Kidney epithelial cell (primary cell): ENCODE measurements at places on chromosomes 11 and 22.

DNA sequence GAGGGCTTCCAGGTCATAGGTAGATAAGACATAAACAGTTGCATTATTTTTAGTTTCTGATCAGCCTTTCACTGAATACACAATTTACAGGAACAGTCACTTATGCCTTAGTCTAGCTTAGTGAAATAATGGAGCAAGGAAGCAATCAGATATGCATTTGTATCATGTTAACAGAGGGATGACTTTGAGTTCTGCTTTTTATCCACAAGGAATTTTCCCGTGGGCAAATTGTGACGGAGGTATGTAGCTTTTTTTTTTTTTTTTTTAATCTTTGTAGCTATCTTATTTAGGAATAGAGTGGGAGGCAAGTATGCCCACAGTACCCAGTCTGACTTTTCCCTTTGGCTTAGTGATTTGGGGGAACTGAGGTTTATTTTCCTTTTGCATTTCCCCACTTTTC lies 3.4 kb upstream of the NLRP10 start:
- DNase-seq = no peak

DNA sequence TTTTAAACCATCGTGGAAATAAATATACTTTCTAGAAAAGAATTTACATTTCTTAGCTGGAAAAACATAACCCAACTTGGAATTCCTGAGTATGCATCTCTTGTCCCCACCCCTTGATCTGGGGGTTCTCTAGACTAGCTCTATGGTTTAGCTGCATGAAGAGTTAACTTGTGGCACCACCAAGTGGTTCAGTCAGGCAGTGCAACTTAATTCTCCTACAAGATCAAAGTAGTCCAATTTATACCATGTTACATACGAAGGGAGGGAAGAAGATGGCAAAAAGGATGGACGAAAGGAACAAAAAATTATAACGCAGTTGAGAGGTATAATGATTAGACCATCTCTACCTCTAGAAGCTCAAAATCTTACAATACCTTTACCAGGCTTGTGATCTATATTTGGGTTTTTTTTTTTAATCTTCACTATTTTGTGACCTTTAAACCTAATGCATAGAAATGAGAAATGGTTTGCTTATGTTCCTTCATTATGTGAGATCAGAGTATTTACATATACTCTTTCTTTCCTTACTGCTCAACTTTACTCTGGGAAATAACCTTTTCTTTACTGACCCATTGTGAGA lies 28.5 kb upstream of the ALKBH3 start:
- DNase-seq = peak; percentile 37

GRCh38 chr11:90847268-90847886 lies 624.5 kb upstream of the CHORDC1 start:
- DNase-seq = no peak

DNA sequence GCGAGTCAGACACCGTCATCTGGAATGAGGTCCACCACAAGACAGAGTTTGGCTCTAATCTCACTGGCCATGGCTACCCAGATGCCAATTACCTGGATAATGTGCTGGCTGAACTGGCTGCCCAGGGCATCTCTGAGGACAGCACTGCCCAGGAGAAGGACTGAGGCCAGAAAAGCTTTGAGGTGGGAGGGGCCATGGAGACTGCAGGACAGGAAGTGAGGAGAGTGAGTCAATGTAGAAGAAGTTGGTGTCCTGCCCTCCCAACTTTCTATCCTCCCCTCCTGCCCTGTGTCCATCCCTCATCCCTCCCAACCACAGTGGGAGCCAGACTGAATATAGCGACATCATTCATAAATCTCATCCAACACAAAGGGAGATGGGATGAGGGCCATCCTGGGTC lies 8.0 kb downstream of the MPEG1 start:
- DNase-seq = no peak

- peak; percentile 41 for DNase-seq
These were observed 79.9 kb downstream of the GRAMD1B start for GRCh38 chr11:123509737-123510578.

DNA sequence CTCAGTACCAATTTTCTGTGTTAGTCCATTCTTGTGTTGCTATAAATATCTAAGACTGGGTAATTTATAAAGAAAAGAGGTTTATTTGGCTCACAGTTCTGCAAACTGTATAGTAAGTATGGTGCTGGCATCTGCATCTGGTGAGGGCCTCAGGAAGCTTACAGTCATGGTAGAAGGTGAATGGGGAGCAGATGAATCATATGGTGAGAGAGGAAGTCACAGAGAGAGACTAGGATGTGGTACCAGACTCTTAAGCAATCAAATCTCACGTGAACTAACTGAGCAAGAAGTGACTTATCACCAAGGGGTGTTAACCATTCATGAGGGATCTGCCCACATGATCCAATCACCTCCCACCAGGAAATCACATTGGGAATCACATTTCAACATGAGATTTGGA lies 60.8 kb upstream of the ZBED5 start:
- DNase-seq = no peak

DNA sequence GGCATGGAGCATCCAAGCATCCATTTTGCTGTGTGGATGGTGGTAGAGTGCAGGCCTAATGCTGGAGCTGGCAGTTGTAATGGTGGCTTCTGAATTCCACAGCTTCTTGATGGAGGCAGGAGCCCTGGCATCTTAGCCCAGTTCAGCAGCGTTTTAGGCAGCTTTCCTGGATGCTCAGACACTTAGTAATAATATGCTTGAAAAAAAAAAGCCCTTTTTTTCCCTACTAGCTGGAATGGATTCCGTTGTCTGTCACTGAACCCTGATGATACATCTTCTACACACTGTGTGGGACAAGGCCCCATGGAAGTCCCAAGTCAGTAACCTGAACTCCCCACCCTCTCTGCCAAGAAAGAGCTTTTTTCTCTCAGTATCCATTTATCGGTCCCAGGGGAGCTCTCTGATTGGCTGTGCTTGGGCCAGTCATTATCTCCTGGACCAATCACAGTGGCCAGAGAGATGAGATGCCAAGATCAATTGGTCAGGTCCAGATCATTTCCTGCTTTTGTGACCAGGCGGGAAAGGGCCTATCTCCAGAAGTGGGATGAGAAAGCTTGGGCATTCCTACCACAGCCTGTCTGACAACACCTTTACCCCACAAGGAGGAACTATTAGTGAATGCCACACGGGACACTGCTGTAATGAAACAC lies 34.2 kb downstream of the MCM5 start:
- DNase-seq = no peak

DNA sequence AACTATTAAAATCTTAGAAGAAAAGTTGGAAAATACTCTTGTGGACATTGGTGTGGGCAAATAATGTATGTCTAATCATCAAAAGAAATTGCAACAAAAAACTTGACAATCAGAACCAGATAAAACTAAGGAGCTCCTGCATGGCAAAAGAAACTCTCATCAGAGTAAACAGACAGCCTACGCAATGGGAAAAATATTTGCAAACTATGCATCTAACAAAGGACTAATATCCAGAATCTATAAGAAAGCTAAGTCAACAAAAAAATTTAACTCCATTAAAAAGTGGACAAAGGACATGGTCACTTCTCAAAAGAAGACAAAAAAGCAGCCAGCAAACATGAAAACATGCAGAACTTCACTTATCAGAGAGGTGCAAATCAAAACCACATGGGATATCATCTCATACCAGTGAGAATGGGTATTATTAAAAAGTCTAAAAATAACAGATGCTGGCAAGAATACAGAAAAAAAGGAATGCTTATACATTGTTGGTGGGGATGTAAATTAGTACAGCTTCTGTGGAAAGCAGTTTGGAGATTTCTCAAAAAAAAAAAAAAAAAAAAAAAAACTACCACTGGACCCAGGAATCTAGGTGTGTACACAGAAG lies 99.7 kb upstream of the TOP3B start:
- no peak for DNase-seq

- no peak for DNase-seq
These were observed 23.1 kb downstream of the PTPN5 start for GRCh38 chr11:18768472-18768901.

DNA sequence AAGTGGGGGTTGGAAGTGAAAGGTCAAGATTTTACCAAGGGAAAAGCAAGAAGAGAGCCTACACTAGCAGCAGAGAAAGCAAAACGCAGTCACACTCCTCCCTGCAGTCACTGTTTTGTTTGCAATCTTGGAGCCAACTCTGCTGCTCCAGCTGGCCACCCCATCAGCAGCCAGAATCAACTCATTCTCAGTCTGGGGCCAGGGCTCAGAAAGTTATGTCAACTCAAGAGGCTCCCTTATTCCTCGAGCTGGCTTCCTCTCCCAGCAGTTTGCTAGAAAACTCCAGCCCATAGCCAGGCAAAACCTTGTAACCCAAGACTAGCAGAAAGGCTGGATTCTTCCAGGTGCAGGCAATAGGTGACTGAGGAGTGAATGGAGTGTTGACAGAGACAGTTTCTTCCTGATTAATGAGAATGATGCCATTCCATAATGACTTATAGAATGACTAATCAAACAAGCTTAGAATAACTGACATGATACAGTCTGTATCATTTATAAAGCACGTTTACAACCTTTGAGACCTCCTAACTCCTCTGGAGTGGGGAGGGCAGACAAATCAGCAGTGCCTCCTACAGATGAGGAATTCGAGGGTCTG lies 53.4 kb downstream of the P4HA3 start:
- DNase-seq = no peak

- no peak for DNase-seq
These were observed 3.2 kb downstream of the CARNS1 start for GRCh38 chr11:67418476-67419281.

GRCh38 chr11:10481560-10482349 lies 26.7 kb downstream of the AMPD3 start:
- DNase-seq = no peak

- no peak for DNase-seq
These were observed 404.5 kb downstream of the INSC start for GRCh38 chr11:15519124-15519791.

DNA sequence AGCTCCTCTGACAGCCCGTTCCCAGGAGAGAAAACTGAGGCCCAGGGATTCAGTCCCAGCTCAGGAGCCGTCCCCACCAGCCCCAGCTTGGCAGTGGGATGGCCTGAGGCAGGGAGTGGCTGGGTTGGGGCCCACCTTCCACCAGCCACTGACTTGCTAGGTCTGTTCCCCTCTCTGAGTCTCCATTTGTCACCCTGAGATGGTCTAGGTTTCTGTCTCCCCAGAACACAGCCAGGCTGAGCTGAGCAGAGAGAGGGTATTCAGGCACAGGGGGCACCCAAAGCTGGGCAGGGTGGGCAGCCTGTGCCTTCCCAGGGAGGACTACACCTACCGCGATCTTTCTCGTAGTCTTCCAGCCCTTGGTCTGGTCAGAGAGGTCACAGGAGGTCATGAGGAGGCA lies 95.7 kb downstream of the PDE2A start:
- DNase-seq = no peak

GRCh38 chr11:123284454-123284853 lies 89.4 kb upstream of the CLMP start:
- no peak for DNase-seq

- no peak for DNase-seq
These were observed 71.3 kb upstream of the BDNF start for GRCh38 chr11:27771516-27771915.

DNA sequence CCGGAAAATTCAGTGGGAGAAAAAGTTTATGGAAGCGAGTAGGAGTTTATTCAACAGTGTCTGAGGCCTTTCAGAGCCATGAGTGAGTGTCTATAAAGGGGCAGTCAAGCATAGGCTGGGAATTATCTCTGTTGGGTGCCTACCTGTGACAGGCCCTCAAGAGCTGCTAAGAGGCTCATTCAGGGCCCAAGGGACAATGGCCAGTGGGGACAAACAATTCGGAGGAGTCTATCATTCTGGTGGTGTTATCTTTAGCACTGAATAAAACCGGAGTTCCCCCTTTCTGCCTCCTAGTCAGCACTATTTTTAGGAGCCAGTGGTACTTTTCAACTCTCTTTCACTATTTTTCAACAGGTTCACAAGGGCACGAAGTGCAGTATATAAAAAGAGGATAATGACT lies 89.5 kb upstream of the HTATIP2 start:
- no peak for DNase-seq

GRCh38 chr11:64723117-64723906 lies at the start of gene NRXN2:
TSS of gene NRXN2 (minus strand) at chr11:64723197. CDS start at chr11:64713699, 9,498 bp downstream.
- DNase-seq = peak; percentile 26

- DNase-seq = no peak
These were observed 7.3 kb downstream of the SHISAL1 start for GRCh38 chr22:44305455-44305854.

DNA sequence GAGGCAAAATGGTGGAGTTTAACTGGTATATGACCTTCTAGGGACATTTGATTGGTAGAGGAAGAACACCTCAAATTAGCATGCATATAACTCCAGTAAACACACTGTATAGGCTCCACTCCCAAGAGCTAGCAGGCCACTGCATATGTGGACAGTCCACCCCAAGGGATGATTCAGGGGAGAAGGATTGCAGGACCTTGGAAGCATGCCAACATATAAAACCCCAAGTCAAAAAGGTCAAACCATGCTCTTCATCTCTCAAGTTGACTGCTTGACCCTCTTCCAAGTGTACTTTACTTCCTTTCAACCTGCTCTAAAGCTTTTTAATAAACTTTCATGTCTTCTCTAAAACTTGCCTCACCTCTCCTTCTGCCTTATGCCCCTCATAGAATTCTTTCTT lies 459.9 kb upstream of the CCDC179 start:
- no peak for DNase-seq

DNA sequence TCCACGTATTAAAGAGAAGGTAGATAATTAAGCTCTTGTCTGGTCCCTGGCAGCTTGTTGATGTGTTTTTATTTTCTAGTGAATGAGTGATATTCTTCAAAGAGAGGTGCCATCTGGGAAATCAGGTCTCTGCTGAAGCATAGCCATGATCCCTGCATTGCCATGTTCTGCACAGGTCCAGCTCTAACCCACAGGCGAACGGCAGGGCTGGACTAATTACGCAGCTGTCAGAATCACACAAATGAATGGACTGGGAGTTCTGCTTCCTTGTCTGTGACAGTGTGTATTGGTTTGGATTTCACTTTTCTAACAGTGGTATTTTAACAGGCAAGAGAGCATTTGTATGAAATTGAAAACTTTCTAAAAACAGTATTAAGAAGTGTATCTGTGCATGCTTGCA lies 235.6 kb downstream of the FAT3 start:
- no peak for DNase-seq

DNA sequence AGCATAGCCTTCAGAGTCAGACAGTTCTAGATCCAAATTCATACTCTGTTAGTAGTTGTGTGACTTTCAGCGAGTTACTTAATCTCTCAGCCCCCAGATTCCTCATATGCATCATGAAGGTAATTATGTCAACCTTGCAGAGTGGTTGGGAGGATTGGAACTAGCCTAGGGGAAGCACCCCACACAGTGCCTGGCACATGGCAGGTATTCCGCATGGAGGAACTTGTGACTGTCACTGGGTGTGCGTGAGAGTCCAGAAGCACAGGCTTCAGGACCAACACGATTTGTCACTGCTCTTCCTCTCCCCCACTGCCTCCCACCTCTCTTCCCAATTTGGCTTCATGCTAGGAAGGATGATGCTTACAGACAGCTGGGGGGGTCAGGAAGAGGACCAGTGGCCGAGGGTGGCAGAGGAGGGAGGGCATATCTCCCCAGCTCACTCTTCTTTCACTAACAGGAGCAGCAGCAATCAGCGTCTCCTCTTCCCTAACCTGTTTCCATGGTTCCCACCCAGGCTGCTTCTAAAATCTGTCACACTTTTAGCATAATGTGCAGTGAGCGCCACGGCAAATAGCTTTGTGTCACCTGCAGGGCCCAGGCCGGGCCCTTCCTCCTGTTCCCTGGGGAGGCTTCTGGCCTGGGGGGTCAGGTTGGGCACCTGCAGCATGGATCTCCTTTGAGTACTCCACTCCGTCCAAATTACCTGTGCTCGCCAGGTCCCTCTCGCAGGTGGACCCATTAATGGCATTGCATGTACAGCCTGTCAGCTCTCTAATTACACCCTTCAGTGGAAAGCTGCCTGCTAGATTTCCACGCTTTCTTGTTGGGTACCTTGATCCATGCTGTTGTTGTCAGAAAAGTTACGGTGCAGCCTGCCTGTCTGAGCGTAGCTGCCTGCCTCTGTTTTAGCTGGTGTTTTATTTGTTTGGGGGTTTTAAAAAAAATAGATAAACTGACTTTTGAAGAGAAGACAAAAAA lies 400.4 kb downstream of the NXPE2 start:
- no peak for DNase-seq
